ENCODE measurements at places on chromosomes 3 and 15. TPM values are rescaled to one million over a fixed set of nuclear protein-coding genes. Genes with fewer than 3 reads are reported as not detected.

GRCh38 chr3:188472336-188472735 is 318.4 kb downstream of the LPP start:
- DNase-seq: no peak

DNA sequence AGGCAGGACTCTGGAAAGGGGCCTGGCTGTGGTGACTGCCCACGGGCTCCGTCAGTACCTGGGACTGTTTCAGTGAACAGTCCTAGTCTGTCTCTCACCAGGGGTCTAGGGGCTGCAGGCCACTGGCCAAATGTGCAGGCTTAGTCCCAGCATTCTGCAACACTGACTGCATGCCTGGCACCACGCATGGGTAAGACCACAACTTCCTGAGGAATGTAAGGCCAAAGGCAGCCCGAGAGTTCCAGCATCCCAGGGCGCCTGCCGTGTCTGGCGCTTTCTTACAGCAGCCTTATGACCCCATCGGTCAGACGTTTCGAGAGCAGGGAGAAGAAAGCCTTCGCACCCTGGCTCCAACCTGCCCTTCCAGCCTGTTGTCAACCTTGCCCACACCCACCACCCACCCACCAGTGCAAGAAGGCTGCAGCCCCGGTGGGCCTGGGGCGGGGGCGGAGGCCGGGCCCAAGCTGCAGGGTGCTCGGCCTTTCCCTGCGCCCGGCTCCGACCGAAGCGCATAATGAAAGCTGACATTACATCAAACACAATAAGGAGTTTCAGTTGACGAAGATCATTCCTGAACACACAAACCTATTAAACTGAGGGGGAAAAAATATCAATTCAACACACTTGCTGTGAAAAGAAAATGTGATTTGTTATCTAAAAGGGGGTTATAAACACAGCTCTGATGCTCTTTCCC is 29.5 kb upstream of the TMEM115 start:
- DNase-seq: no peak

GRCh38 chr3:38746641-38747040 is 69.4 kb downstream of the SCN10A start:
- DNase-seq: no peak

DNA sequence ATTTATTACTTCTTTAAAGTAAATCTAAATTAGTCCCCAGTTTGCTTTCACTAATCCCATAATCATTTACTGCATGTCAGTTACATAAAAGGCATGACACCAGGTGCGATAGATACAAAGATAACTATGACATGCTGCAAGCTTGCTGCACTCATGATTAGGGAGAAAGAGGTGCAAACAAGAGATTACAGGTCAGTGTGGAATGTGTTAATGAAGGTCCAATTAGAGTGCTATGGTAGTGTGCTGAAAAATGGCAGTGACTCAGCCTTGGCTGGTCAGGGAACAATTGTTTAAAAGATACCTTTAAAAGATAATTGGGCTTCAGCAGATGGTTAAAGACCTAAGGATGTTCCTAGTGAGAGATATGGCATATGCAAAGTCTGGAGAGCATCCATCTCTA is 352.6 kb upstream of the TGFBR2 start:
- DNase-seq: no peak

- no peak for DNase-seq
These were observed 18.9 kb downstream of the SH3BP5 start for GRCh38 chr3:15313461-15313860.

- DNase-seq: peak; percentile 48
These were observed 165.0 kb downstream of the ABHD5 start for GRCh38 chr3:43855674-43856299.

- no peak for DNase-seq
These were observed 41.6 kb upstream of the GOLGA8B start for GRCh38 chr15:34625007-34625406.

GRCh38 chr15:98403169-98403568 is 245.2 kb upstream of the IGF1R start:
- DNase-seq: no peak

GRCh38 chr15:89367485-89368451 is 33.1 kb upstream of the POLG start:
- no peak for DNase-seq

GRCh38 chr3:69838217-69838616 is 99.0 kb downstream of the MITF start:
- no peak for DNase-seq

GRCh38 chr15:69784798-69785566 is 312.7 kb downstream of the TLE3 start:
- DNase-seq: no peak

DNA sequence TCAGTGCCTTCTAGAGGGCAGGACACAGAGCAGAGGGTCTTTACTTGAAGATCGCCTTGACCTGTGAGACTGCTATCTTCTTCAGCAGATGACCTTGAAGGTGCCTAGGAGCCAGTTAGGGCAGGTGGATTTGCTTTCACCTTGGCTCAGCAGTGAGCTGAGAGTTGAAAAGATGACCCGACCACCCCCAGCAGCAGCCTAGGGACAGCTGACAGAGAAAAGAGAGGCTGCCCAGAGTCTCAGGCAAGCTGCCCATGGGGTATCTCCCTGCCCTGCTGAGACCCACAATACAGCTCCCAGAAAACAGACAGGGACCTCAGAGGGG is 453 bp upstream of the LTF start:
- no peak for DNase-seq

DNA sequence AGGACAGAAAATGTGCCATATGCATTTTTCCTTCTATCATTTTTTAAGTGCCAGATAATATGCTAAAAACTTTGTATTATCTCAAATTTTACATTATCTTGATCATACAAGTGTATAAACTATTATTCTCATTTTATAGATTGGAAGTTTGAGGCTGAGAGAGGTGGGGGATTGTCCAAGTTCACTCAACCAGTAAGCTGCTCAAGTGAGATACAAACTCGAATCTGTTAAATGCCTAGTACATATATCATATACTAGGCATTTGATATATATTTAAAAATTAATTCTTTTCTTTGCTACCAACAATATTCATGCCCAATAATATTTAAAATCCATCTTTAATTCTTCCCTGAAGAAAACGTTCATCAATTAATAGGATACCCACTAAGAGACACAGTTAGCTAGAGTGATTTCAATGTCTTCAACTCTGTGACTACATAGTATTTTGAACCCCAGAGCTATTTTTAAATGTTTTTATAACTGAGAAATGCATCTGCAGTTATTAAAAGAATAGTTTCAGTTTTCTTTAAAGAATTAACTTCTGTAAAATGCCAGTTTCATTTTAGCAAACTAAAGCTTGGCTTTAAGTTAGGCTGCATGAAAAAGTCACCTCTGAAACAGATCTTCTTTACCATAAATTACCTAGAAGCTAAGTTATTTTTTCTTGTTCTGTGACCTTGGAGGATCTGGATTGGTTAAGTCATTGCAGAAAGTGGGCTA is 40.4 kb downstream of the IQCB1 start:
- no peak for DNase-seq

DNA sequence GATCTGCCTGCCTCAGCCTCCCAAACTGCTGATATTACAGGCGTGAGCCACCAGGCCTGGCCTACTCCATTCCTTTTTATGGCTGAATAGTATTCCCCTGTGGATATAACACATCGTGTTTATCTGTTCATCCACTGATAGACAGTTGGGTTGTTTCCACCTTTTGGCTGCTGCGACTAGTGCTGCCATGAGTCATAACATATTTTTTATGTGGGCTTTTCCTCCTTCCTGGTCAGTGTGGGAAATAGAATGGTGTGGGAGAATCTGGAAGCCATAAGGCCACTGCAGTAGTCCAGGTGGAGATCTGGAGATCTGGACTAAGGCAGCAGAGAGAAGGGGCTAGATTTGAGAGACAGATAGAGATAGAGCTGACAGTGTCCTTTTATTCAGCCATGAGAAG is 16.2 kb downstream of the LCMT2 start:
- DNase-seq: no peak

- DNase-seq: no peak
These were observed 12.4 kb downstream of the MOBP start for GRCh38 chr3:39479701-39480414.

GRCh38 chr15:88262064-88262463 is 5.5 kb upstream of the NTRK3 start:
- DNase-seq: no peak

DNA sequence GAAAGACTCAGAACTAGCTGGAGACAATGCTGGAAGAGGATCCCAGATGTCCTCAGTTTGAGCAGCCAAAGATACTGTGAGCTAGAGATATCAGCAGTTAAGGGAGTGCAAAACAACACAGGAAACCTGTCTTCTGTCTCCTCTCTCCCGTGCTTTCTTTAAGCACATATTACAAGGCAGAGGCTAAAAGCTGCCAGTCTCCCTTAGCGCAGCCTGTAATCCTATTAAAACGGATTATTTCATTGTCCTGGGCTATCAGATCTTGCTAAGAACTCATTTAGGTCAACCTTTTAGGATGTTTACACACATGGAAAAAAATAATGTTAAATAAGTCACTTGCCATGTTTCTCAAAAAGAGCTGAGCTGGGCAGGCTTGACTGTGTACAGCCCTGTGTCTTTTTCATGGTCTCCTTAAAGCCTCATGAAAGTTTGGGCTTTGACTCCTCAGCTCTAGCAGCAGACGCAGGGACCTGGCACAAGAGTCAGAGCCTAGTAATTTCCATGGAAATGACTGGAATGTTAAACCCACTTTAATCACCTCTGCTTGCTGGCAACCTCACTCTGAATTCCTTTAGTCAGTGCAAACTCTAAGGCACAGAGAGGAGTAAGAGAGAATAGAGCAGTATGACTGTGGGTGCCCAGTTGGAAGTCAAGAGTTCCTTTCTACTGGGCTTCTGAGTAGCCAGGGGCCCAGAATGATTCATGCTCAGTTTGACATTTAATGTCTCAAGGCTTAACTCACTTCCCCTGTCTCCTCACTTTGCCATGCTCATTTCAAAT is 491.9 kb downstream of the NTRK3 start:
- DNase-seq: peak; percentile 11

DNA sequence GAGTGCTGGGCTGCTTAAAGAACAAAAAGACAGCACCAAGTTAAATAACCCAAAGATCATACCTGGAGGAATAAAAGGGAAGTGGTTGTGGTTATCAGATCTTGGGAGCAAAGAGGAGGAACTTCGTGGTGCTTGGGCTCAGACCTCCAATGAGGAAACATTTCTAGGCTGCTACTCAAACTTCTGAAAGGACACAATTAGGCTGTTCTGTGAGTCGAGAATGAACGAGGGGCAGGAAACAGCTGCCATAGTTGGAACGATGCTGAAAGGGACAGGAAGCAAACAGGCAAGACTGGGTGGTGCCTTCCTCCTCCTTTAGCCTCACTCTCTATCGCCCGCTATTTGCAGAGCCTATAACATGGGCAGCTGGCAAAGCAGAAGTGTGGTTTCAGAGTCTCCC is 276.3 kb upstream of the ARRDC4 start:
- no peak for DNase-seq

- no peak for DNase-seq
These were observed 56.1 kb downstream of the BFSP2 start for GRCh38 chr3:133455960-133456359.

The KBTBD12 gene
- not detected for total RNA-seq

The NR2F2 gene
- 7.3 TPM for total RNA-seq

The CSPG5 gene
- total RNA-seq: 0.17 TPM

The ADAMTS17 gene
- total RNA-seq: 0.15 TPM

The STAG1 gene
- 22.4 TPM for total RNA-seq

The TM4SF18 gene
- 12.5 TPM for total RNA-seq

The CHSY1 gene
- 21.1 TPM for total RNA-seq
